CD4-positive, alpha-beta T cell treated with Interleukin-4 for 4 hours (primary cell): ENCODE measurements at places on chromosomes 12 and 14.

GRCh38 chr12:65741656-65742017 is 82.6 kb upstream of the HMGA2 start:
- DNase-seq: no peak

DNA sequence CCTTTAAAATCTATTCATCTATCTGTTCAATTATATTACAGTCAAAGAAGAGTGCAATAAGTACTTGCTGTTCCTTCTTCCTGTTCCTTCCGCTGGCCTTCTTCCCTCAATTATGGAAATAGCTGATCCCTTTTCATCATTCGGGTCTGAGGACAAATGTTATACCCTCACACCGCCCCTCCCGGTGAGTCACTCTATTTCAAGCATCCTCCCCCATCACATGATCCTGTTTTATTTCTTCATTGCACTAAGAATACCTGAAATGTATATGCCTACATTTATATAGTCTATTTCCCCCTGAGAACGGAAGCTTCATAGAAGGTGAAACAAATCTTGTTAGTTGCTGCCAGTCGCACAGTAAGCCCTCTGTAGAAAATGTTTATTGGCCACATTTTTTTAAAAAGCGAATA is 2.5 kb downstream of the SLC38A1 start:
- DNase-seq: peak; percentile 67

GRCh38 chr14:59206892-59207291 is 18.4 kb downstream of the DAAM1 start:
- no peak for DNase-seq

DNA sequence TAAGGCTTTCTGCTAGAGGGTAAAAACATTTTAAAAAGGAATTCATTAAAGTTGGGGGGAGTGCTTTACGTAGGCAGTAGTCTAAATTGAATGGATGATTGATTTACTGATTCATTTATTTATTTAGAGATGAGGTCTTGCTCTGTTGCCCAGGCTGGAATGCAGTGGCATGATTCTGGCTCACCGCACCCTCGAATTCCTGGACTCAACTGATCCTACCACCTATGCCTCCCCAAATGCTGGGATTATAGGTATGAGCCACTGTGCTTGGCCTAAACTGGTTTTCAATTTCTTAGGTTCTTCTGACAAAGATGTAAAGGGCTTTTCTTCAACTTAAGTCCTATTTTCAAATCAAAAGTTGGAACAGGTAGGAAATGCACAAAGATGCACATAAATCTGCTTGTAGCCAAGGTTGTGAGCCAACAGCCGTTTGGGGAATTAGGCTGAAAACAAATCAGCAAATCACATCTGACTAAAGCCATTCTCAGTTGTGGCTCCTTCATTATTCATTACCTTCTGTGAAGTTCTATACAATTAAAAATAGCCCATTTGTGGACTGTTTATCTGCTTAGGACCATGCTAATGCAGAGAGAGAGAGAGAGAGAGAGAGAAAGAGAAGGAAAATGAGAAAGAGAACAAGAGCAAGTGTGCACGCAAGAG is 218.0 kb downstream of the PPM1H start:
- no peak for DNase-seq

DNA sequence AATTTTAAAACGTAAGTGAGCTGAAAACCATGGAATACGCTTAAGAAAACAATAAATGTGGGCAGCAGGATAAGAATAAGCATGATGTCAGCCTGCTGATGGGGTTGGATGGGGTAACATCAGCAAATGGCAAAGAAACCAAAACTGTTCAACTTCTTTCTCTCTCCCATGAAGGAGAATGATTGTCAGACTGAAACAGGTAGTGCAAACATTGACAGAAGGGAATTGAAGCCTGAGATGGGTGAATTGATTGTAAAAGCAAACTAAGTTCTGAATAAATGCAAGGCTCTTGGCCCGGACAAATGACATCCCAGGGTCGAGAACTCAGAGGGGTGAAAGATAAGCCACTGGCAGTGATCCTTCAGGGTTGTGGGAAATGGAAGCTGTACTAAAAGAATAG is 182.6 kb downstream of the ETV6 start:
- no peak for DNase-seq

GRCh38 chr12:19547271-19547671 is 108.0 kb downstream of the AEBP2 start:
- no peak for DNase-seq

- DNase-seq: no peak
Observed at GRCh38 chr12:101074940-101075680, 134.9 kb downstream of the SLC5A8 start.

GRCh38 chr12:106108185-106108835 is 30.4 kb downstream of the NUAK1 start:
- no peak for DNase-seq
